CD4-positive, alpha-beta T cell treated with Interleukin-1 beta for 1 hour (primary cell): ENCODE measurements at places on chromosomes 16 and 17.
A peak's percentile ranks its signal among the peaks of the same experiment; 100 is the strongest.

DNA sequence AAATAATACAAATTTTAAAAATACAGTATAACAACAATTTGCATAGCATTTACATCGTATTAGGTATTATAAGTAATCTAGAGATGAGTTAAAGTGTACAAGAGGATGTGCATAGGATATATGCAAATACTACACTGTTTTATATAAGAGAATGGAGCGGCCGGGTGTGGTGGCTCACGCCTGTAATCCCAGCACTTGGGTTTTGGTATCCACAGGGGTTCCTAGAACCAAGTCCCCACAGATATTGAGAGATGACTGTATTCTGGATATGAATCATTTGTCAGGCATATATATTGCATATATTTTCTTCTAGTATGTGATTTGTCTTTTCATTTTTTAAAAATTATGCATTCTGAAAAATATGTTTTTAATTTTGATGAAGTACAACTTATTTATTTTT is 77.5 kb upstream of the MSI2 start:
- DNase-seq, result no peak

DNA sequence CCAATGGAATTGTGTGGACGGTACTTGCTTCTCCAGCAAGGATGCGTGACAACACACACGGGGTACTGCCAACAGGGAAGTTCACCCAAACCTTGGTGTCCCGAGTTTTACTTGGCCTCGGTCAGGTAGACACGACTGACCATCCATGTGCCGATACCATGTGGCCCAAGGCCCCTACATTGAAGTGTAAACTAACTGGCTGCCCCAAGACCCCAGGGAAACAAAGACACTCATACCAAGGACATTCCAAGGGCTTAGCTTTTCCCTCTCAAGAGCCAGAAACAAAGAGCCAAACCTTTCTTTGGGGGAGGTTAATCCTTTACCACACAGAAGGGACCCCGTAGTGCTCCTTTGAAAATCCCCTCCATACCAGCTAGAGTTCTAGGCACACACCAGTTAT is 215.9 kb upstream of the TNRC6C start:
- DNase-seq, result no peak

GRCh38 chr16:11258553-11259492 is 2.8 kb upstream of the SOCS1 start:
- no peak for DNase-seq

- DNase-seq, result no peak
Measured at GRCh38 chr16:56743840-56744239, 13.9 kb downstream of the NUP93 start.

DNA sequence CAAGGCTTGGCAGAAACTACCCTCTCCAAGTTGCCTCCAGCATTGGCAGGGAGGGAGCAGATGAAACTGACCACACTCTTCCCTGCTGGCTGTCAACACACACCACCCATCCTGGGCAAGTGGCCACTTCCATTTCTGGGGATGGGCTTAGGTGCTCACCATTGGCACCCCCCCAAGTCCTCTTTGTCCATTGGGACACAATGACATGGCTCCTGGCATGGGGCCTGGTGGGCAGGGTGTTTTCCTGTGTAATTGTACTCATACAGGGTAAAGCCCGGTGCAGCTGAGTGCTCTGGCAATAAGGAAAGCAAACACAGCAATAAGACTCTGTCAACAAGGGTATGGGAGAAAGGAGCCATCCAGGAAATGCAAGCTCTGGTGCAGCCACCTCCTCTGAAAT is 22.6 kb downstream of the SCNN1B start:
- no peak for DNase-seq

GRCh38 chr16:59440-60059 is 5.9 kb downstream of the SNRNP25 start:
- DNase-seq, result no peak

DNA sequence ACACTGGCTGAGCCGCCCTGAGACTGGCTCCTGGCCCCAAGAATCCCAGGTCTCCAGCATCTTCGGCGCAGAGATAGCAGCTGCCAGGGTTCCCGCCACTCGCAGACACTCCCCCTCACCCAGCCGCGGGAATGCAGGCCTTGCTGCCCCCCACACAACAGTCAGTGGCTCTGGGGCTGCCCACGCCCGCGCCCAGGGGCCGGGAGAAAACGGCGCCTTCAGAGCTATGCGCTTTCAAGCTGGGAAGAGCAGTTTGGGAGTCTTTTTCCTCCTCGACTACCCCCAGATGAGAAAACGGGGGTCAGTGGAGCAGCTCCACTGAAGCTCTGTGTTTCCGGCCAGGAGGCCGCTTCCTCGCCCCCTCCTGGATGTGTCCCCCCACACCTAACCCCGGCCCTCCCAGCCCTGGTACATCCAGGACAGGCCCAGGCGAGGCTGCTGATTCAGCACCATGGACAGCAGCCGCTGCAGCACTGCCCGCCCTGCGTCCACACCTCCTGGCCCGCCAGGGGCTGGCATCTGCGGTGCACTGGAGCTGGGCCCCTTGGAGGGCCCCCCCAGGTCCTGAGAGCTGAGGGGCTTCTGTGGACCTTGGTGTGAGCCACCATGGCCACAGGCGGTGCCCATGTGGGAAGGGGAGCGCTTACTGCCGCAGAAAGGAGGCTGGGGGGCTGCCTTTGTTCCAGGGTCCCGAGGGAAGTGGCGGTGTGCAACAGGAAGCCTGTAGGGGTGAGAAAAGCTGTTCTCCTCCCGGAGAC is 35.7 kb downstream of the CACNA1H start:
- peak; percentile 35 for DNase-seq

- no peak for DNase-seq
Measured at GRCh38 chr16:4979164-4979563, 21.0 kb downstream of the SEC14L5 start.

DNA sequence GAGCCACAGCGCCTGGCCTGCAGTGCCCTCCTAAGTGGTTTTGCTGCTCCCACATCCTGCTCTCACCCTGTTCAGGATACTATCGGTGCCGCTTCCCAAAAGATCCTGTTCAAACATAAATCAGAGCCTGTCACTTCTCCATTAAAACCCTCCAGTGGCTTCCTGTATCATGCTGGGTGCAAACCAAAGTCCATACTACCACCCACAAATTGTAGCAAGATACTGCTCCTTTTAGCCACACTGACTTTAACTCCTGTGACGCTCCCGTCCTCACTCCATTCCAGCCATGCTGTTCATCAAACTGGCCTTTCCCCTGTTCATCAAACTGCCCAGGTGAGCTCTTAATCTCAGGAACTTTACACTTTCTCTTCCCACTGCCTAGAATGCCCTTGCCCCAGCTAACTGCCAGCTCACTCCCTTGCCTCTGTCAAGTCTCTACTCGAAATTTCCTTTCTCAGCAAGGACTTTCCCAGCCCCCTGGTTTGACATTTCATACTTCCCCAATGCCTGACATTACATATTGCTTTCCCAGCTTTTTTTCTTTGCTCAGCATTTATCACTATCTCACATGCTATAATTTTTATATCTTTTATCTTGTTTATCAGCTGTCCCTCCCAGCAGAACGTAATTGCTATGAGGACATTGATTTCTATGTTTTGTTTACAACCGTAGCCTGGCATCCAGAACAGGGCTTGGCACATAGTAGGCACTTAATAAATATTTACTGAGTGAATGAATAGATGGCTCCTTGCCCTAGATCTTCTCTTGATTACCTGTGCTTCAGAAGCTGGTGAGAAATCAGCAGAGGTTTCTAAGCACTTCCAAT is 44.3 kb upstream of the SMURF2 start:
- no peak for DNase-seq

- no peak for DNase-seq
Measured at GRCh38 chr16:88610080-88610479, 28.3 kb upstream of the IL17C start.

- DNase-seq, result no peak
Measured at GRCh38 chr16:85724936-85725335, 26.0 kb downstream of the C16orf74 start.

DNA sequence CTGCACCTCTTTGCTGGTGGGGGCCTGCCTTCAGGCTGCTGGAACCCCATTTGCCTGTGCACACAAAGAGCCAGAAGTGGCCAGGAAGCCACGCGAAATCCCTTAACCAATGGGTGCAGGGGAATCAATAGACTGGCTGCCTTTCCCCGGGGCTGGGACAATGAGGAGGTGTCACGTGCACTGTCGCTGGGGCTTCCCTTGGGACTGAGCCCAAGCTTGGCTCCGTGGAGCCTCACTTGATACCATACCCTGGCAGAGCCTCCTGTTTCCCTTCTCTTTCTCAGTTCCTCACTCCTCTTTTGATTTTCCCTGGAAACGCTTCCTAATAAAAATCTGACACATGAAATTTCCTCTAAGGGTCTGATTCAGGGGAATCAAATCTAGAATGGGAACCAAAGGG is 38.8 kb upstream of the C16orf82 start:
- no peak for DNase-seq

DNA sequence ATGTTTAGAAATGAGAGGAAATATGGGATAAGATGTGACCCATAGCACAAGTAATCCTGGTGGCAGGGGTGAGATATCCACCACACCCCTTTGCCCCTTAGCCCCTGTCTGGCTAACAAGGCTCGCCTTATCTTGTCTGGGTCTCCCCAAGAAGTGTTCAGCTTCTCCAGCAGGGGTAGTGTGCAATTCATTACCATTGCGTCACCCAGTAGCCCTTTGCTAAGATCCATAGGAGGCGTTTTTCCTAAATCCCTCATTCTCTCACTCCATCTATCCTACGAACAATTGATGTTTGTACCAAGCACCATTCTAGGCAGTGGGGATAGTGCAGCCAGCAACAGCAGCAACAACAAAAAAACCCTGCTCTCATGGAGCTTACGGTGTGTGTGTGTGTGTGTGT is 30.8 kb downstream of the CCDC42 start:
- DNase-seq, result no peak

DNA sequence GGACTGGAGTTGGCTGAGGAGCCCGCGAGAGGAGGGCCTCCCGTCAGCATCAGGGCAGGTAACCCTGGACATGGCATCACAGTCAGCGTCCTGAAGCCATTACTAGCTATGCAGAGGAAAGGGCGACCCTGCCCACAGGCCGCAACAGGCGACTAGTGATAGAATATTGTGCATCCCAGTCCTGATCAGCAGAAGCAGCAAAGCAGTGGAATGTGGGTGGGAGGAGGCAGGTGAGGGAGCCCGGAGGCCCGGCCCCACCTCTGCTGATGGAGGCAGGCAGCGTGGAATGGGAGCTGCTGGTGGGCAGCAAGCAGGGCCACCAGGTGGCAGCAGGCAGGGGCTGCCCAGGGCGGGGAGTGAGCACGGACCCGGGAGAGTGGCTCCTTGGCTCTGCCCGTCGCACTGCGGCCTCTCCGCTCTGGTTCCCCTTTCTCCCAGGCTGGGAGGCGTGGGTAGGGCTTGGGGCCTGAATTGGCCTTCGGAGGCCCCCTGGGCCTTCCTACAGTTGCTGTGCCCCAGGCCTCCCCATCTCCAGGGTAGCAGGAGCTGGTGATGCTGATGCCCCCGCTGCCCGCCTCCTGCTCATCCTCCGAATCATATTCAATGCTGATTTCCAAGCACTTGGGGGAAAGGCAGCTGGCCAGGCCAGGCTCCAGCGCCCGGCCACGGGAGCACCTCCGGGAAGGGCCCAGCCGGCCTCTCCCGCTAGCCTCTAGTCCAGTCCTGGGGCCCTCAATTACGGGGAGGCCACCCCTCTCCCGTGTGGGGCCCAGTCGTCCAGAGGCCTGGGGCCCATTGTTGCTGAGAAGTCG is 20.2 kb downstream of the TSPOAP1 start:
- no peak for DNase-seq

DNA sequence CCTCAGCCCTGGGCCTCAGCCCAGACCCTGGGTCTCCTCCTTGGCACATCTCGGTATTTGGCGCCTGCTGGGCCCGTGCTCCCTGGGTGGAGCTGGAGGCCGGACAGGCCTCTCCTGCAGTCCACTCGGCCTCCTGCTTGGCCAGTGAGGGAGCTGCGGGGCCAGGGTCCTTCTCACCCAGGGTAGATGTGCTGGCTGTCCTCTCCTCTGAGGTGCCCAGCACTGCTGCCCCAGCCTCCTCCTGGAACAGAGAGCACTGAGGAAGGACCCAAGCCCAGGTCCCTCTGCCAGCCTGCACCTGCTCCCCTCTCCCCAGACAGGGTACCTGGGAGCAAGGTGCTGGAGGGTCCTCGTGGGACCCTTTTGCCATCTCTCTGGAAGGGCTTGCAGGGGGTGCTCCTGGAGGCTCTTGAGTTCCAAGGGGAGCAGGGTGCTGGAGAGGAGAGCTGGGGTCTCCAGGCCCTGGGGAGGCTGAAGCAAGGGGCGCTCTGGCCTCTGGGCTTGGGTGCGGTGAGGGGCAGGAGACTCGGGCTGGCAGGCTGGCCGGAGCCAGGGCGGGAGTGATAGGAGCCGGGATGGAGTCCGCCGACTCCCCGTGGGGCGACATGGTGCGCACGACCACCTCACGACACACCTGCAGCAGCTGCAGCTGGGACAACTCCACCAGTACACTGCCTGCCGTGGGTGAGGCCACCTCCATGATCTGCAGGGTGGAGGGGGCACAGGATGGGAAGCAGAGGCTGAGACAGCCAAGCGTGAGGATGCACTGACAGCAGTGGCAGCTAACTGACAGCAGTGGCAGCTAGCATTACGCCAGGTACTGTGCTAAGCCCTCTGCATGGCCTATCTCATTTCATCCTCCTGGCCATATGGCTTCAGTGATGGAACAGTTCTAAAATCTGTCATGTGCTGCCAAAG is 17.8 kb downstream of the TSPOAP1 start:
- no peak for DNase-seq

- DNase-seq, result no peak
Measured at GRCh38 chr17:8826808-8827435, 27.8 kb upstream of the MFSD6L start.

GRCh38 chr17:205148-205669 is 23.8 kb upstream of the DOC2B start:
- DNase-seq, result no peak

DNA sequence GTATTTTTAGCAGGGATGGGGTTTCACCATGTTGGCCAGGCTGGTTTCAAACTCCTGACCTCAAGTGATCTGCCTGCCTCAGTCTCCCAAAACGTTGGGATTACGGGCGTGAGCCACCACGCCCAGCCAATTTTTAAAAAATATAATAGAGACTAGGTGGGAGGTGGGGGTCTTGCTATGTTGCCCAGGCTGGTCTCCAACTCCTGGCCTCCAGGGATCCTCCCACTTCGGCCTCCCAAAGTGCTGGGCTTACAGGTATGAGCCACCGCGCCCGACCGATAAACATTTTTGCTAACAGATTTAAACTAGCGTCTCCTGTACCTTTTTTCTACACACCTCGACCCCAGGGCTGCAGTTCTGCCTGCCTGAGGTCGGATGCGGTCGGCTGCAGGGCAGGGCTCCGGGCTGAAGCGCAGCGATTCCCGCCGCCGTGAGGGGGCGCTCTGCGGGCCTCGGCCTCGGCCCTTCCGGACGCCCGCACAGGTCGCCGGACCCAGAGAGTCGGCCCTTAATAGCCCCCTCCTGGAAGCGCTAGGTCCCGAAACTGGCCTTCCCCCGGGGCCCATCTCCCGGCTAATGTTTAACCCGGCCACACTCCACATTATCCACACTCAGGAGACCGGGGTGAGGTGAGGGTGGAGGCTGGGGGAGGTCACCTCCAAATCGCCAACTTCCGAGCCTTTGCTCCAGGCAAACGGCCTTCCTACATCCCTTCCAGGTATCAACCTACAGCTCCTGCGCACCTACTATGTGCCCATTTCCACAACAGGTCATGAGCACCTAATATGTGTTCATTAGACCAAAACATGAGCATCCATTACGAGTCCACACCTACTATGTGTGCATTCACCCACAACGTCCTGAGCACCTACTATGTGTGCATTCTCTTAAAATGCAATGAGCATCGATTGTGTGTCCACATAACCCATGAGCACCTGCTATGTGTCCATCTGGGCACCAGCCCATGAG is 2.0 kb upstream of the GLIS2 start:
- DNase-seq, result no peak
